ENCODE measurements at places on chromosomes 5 and 9.

GRCh38 chr5:68126886-68127285 lies 88.7 kb upstream of the PIK3R1 start:
- no peak for DNase-seq

- no peak for DNase-seq
Observed at GRCh38 chr5:96703384-96703920, 41.3 kb downstream of the CAST start.

GRCh38 chr5:76084496-76085242 lies 1.5 kb downstream of the SV2C start:
- DNase-seq, result no peak

DNA sequence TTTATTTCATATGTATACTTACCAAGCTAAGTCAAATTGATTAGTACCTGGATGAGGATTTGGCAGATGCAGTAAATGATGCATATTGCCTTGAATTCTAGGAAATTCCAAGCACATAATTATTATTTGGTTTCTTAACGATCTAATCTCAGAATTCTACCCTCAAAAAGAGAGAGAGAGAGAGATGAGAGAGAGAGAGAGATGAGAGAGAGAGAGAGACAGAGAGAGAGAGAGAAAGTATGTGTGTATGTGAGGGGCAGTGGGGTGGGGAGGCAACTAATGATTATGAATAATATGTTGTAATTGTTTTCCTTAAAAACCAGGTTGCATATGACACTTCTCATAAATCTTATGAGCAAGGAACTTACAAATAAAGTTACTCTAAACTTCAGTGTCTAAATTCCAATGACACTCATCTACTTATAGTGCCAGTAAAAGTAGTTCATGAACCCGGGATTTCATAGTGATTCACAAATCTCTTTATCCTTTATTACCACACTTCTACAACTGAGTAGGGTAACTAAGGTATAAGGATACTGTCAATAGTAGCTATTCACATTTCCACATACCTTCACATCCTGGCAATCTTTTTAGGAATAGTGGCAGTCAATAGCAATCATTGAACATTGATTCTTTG lies 60.5 kb upstream of the EDIL3 start:
- DNase-seq, result no peak

- DNase-seq, result no peak
Observed at GRCh38 chr9:84750152-84750865, 80.8 kb downstream of the NTRK2 start.

GRCh38 chr5:104733063-104733669 lies 1170.6 kb upstream of the NUDT12 start:
- DNase-seq, result no peak

Measured in uterus (tissue), 4 donors.